ENCODE measurements at places on chromosomes 13 and 19.

DNA sequence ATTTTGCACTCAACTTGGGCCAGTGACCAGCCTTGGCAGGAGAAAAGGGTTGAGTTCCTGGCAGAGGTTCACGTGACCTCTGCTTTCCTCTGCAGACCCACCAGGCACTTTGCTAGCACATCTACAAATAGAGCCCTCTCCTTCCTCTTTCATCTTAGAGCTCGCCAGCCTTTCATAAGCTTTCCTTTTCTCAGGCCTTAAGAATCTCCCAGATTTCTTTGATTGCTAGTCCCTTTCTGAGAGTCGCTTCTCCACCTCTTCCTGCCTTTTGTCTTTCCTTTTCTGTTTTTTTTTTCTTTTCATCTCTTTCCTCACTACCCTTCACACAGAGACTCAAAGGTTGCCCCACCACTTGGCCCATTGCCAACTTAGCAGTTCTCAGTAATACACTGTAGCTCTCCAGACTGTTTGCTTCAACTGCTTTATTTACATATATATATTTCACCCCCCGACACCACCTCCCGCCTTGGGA, 375.7 kb upstream of the SPRY2 start:
- DNase-seq = no peak

- DNase-seq = no peak
These were observed 768 bp downstream of the TMPRSS9 start for GRCh38 chr19:2360833-2361232.

DNA sequence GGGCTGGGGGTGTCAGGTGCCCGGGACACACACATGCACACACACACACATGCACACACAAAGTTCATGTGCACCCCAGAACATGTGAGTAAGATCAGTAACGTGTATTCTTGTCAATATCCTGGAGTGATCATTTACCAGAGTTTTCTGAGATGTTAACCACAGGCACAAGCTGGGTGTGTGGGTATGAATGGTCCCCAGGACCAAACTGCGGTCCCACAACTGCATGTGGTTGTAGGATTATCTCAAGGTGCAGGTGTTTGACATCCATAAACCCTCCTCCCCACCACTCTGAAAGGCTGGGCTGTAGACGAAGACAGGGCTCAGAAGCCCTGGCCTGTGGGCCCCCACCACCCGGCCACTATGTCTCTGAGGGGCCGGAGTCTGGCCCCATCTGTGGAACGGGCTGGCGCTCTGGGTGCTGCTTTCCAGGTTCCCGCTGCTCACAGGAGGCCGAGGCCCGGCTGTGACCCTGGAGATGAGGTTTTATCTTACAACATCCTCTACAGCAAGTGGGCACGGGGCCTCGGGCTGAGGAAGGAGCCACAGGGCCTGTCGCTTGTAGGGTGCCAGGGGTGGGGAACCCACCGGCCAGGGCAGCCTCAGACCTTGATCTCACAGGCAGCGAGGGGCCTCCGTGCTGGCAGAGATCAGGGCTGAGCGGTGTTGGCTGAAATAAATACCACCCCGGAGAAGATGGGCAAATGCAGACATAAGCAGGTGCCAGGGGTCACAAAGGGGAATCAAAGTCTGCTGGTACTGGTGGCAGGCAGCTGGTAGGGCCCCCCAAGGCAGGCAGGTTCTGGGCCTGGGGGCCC, 4.3 kb downstream of the F2RL3 start:
- no peak for DNase-seq

GRCh38 chr19:11570039-11570462, 7.4 kb downstream of the ACP5 start:
- no peak for DNase-seq

DNA sequence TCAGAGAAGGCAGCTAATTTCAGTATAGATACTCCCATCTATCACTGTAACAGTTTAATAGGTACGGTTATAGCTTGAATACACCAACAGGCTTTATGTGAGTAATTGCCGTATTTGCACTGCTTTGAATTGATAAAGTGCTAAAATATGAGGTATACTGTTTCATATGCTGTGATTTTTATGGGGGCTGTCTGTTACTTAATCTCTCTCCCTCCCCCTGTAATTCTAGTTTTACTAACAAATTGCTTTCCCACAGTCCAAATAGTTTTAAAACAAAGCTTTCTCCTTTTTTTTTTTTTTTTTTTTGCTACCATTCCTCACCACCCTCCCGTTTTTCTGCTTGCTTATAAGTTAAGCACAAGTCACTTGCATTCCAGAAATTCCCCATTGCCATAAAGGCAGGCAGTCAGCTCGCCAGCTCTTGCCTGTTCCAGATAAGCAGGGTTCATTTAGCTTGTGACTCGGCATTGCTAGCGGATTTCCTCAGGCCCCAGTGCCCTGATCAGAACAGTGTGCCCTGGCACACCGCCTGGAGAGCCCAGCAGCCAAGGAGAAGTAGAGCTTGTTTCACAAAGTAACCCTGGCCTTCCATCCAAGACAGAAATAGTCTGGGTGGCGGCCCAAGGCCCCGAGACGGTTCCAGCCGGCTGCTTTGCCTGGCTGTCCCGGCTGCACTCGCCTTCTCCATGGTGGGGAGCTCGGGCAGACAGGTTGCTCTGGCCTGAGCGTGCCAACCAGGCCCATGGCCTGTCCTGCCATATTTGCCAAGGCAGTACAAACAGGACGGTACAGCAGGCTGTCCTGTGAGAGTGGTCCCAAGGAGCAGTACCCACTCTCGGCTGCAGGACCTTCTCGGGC, 43.5 kb upstream of the NPAS1 start:
- no peak for DNase-seq

GRCh38 chr19:14871619-14872230, 14.2 kb downstream of the OR7A17 start:
- no peak for DNase-seq

DNA sequence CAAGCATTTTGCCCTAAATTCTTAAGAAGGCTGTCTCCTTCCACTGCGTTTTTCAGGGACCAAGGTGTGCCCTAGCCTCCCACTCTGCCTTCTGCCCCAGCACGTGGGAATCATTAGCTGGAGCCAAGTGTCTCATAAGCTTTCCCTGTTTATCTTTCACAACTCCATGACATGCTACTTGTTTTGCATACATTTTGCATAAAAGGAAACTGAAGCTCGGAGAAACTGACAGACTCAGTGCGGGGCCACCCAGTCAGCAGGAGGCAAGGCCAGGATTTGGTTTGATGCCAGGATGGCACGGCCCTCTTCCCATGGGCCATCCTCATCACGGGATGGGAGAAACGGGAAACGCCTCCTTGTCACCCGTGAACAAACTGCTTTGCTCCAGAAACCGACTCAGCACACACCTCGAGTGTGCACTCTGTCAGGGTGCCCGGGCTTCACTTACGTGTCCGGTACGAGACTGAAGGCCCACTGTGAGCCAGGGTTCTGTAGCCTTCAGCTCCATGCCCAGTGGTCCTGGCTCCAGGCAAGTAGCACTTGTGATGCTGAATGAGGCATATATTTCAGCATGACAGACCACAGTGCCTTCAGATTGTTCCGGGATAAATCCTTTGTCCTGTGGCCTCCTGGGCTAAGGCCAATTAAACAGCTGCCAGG, 9.6 kb downstream of the CEBPA start:
- DNase-seq = no peak

- DNase-seq = peak; percentile 33
These were observed 558 bp downstream of the MZT1 start for GRCh38 chr13:72726726-72727416.

GRCh38 chr13:71829547-71829946, 37.5 kb downstream of the DACH1 start:
- DNase-seq = no peak

DNA sequence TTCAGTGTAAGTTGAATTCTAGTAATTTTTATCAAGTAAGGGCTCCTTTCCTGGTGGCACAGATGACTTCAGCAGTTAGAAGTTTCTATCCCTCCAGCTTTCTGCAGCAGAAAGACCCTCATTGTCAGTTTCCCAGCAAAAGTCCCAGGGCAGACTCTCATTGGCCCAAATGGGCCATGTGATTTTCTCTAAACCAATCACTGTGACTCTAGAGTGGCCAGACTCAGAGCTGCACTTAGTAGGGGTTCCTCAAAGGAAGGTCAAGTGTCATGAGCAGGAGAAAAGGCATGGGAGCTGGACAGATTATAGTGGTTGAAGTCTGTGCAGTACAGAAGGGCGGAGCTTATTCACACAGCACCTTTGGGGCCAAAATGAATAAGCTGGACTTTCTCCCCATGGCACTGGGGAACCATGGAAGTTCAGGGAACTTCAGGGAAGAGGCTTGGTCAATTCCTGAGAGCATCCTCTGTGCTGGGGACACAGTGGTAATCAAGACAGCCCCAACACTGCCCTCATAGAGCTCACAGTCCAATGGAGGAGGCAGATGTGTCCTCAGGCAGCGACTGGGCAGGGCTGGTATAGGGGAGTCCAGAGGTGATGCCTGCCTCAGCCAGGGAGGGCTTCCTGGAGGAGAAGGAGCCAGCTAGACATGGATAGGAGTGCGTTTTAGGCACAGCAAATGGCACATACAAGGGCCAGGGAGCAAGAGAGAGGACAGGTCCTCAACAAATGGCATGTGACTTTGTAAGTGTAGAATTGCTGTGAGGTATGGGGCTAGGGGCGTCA, 18.3 kb downstream of the CKM start:
- no peak for DNase-seq

GRCh38 chr13:110850840-110851239, 64.0 kb downstream of the ANKRD10 start:
- DNase-seq = no peak

DNA sequence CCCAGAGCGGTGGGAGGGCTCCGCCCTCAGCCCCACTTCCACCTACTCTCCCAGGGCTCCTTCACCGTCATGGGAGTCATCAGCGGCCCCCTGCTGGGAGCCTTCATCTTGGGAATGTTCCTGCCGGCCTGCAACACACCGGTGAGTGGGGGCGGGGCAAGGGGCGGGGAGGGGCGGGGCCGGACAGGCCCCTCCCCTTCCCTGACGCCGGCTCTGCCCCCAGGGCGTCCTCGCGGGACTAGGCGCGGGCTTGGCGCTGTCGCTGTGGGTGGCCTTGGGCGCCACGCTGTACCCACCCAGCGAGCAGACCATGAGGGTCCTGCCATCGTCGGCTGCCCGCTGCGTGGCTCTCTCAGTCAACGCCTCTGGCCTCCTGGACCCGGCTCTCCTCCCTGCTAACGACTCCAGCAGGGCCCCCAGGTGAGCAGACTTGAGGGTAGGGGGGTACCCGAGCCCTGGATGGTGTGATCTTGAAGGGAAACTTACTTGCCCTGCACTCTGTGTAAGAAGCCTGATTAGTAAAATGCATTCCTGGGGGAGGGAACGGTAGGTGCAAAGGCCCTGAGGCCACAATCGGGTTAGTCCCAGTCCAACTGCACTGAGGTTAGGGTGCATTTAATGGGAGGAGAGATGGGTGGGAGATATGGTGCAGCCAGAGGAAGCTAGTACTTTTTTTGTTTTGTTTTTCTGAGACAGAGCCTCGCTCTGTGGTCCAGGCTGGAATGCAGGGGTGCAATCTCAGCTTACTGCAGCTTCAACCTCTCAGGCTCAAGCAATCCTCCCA, 12.1 kb downstream of the SLC5A5 start:
- no peak for DNase-seq
